ENCODE measurements at places on chromosomes 16 and 17.

DNA sequence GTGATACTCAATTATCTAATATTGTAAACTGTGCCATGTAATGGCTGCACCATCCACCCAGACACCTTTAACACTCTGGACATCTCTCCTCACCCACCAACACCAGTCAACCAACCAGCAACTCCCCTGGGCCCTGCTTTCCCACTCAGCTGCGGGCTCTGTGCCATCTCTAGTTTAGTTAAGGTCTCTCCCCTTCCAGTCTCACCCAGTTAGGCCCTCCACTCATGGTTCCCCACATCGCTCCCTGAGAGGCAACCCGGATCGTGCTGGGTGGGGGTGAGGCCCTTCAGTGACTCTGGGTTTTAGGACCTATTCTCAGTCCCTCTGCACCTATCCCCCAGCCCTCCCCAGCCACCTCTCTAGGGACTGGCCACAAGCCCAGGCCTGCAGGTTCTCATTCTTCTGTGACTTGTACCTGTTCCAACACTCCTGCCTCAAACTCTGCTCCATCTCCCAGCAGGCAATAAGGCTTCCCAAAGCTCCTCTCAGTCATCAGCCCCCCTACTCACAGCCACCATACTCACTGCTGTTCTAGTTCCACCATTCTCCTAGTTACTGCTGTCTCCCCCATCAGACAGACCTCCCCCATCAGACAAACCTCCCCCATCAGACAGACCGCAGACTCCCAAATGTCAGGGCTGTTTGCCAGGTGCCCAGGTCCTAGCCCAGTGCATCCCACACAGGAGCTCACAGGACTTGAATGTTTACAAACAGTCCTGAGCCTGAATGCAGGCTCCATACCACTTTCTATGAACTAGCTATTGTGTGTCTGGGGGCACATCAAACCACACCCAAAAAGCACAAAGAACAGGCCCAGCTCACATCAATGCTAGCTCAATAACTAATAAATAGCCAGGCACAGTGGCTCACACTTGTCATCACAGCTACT, 2.6 kb downstream of the TK2 start:
- DNase-seq = no peak

DNA sequence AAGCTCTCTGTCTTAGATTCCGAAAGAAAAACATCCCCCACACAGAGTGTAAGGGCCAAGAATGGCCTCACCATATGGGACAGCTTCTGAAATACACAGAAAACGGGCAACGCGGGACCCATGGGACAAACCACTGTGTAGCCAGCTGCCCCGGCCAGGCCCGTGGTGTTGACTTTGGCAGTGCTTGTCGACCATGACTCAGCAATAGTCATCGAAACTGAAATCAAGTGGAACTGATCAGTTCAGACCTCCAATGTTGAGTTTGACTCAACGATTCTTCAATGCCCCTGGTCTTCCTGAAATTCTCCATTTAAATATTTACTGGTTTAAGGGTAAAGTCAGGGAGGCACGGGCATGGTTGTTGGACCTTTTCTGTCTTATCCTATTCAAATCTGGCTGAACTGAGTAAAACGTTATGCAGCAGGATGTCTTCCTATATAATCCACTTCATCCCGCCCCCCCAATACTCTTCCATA, 27.5 kb downstream of the ZFHX3 start:
- no peak for DNase-seq

DNA sequence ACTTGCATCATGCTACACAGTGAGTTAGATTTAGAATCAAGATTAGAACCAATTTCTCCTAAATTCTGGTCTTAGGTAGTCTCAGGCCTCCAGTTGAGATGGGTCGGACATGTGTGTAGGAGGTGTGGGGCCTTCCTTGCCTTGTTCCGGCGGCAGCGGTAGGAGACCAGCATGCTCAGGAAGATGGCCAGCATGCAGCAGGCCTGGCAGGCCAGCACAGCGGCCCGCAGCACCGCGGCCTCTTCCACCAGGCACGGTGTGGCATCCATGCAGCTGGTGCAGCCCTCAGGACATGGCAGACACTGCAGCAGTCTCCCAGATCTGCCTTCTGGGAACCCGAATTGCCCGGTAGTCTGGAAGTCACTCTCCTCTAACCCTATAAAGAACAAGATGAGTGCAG, 6.9 kb downstream of the GPR179 start:
- no peak for DNase-seq

GRCh38 chr16:3115561-3115960, 3.2 kb downstream of the ZNF205 start:
- DNase-seq = no peak

- DNase-seq = no peak
Observed at GRCh38 chr17:27230996-27231395, 62.9 kb upstream of the WSB1 start.

GRCh38 chr16:67822511-67822910, 15.8 kb downstream of the TSNAXIP1 start:
- DNase-seq = no peak

DNA sequence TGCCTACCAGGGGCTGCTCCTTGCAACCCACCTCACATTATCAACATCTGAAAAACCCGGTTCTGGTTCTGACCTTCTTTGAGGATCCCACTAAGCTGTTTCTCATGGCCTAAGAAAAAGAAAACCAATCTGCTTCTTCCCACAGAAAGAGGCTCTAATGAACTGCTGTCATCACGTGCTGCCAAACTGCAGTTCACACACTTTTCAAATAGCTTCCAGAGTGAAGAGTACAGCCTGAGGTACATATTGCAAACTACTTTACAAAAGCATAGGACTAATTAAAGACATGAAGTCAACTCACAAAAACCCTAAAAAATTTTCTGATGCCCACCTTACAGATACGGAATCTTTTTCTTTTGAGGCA, 36.7 kb downstream of the SMG6 start:
- DNase-seq = no peak

- DNase-seq = no peak
Observed at GRCh38 chr16:87931504-87931903, 4.8 kb downstream of the CA5A start.

DNA sequence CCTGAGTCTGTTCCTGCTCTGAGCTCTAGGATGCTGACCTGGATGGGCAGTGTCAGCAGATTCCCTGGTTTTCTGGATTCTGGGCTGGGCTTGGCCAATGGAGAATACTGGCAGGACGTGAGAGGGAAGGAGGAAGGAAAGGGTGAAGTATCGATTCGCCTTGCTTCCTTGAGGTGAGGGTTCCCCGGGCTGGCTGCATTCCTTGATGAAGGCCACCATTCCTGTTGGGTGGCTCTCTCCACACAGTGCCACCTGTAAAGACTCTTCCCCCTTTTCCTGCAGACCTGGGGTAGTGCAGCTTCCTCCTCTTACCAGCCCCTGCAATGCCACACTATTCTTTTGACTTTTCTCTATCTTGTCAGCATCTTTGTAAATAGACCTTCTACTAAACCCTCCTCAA, 58.1 kb upstream of the TANC2 start:
- DNase-seq = no peak

DNA sequence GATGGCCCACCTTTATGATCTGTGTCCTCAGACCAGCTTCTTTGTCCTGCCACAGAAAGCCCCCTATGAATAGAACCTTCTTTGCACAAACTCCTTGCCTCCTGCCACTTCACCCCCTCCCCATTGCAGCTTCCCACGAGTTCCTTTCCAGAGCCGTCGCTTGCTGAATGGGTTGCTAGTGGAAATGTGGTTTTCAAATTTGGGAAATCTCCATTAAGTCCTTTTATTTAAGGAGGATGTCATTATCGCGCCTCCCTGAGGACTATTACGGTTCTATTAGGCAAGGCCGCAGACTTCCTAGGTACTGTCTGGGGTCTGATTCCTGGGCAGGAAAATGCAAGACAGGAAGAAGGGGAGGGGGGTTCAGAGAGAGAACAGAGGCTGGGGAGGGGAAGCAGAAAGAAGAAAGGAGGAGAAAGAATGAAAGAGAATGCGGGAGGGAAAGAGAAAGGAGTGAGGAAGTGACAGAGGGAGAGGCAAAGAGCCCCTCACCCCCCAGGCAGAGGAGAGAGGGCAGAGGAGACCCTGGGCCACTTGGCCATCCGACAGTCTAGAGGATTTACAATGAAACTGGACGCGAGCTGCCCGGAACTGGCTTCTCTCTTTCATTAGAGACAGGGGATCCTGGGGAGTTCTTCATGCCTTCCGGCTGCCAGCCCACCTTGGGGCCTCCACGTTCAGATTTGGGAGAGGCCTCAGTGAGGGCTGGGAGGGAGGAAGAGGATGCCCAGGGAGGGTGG, 31.7 kb upstream of the ETV4 start:
- DNase-seq = no peak

- no peak for DNase-seq
Observed at GRCh38 chr16:63426275-63426870, 1390.1 kb upstream of the CDH8 start.

DNA sequence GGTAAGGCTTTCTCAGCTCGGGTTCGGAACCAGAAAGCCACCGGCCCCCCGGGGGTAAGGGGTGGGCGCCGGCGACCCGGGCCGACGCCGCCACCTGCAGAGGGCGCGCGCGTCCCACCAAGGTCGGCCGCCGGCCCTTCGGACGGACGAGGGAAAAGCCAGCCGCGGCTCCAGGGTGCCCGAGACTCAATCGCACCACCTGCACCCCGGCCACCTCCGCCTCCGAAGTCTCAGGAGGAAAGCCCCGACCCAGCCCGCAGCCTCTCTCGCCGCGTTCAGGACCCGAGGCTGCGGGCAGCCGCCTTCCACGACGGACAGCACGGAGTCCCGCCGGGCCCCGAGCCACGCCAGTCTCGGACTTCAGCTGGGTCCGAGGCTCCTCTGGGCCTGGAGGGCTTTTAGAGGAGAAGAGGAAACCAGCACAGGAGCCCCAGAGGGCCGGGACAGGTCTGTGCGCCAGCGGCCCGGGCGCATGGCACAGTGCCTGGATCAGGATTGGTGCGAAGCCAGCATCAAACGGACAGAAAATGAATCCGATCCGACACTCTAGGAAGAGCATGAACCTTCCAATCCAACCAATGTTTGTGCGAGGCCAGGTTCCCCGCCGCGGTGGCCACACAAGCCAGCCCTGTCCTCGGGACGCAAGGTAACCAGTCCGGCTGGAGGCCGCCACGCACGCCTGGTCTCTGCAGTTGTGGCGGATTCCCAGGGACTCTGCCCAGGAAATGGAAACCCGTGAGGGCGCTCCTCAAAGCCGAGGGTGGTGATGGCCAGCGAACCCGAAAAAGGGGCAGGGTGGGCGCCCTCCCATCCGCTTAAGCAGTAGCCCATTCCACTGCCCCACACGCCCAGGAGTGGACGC, 6.7 kb downstream of the CBX8 start:
- DNase-seq = no peak

DNA sequence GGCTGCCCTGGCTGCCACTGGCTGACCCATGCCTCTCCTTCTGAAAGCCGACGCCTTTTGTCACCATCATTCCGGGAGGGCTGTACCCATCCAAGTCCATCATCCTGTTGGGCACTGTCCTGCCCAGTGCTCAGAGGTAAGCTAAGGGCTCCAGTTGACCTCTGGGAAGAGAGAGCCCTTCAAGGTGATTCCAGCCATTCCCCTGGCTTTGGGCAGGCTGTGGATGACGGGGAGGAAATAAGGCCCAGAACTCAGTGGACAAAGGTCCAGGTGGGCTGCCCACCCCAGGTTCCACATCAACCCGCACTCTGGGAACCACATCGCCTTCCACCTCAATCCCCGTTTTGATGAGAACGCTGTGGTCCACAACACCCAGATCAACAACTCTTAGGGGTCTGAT, 45.8 kb downstream of the NOS2 start:
- no peak for DNase-seq

DNA sequence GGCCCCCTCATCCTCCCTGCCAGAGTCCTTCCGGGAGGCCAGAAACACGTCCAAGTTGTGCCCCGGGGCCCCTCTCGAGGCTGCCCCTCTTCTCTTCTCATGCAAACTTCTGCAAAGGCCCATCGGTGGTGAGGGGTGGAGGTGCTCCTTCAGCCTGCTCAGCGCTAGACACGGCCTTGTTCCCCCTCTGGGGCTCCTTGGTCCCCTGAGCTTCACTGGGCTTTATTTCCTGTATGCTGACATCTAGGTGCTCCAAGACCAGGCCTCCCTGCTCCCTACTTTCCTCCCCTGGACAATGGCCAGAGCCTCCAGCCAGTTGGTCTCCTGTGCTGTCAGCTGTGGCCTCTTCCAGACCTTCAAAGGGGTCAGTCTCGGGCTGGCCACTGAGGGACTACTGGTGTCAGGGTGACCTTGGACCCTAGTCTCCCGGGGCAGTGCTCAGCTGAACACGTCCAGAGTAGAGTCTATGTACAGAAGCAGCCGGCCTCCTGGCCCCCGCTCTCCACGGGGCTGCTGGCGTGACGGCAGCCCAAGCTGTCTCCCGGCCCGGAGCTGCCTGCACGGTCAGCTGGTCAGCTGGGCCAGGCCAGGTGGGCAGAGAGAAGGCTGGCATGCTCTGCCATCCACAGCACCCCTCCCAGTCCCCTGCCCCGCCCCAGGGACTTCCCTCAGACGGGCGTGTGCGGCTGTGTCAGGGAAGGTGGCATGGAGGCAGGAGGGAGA, 1.7 kb upstream of the PRR35 start:
- DNase-seq = no peak

GRCh38 chr16:56807011-56807675, 57.9 kb upstream of the SLC12A3 start:
- no peak for DNase-seq

DNA sequence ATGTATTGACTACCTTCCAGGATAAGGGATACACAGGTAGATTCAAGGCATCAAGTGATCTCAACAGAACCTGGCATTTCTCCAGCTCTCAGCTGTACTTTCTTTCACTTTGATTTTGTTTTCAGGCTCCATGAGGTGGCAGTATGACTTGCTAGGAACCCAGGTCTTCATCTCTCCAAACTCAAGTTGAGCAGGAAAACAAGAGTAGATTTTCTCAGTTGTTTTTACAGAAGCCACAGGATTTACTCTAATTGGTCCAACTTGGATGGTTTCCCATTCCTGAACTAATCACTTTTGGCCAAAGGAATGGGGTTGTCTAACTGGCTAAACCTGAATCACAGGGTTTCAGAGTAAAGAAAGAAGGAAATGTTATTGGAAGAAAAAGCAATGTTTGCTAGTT, 146.6 kb downstream of the TRIM37 start:
- no peak for DNase-seq

DNA sequence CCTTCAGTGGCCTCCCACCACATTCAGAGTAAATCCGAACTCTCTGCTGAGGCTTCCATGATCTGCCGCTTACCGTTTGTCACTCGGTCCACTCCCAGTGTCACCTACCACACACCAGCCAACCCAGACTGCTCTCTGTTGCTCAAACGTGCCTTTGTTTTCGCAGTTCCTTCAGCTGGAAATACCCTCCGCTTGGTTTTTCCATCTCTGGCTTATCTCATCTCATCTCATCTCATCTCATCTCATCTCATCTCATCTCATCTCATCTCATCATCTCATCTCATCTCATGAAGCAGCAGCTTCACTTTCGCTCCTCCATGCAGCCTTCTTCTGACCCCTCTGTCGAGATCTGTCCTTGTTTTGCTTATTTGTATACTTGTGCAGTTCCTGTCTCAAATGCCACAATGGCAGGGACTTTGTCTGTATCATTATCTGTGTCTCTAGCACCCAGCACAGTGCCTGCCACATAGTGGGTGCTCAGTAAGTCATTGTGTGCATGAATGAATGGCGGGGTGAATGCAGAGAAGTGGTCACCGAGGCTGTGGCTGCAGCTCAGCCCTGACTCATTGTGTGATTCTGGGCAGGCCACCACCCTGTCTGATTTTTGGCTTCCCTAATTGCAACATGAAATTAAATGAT, 3.8 kb upstream of the SNX20 start:
- no peak for DNase-seq

GRCh38 chr17:75480281-75480680, 23.8 kb downstream of the TMEM94 start:
- DNase-seq = no peak

GRCh38 chr17:17024778-17025300, 17.4 kb upstream of the MPRIP start:
- no peak for DNase-seq

- no peak for DNase-seq
Observed at GRCh38 chr17:51056813-51057510, 63.7 kb downstream of the SPAG9 start.
